Naive thymus-derived CD4-positive, alpha-beta T cell (primary cell): ENCODE measurements at places on chromosomes 1 and 21. TPM values are rescaled to one million over a fixed set of nuclear protein-coding genes. Genes with fewer than 3 reads are reported as not detected.

GRCh38 chr1:103266036-103266435 is 157.7 kb upstream of the COL11A1 start:
- no peaks in the 10 kb centered on the region for H3K27me3 ChIP-seq
- no peaks in the 10 kb centered on the region for H3K4me1 ChIP-seq
- DNase-seq = no peak
- no peak overlapping the region for H3K4me3 ChIP-seq
- no peak overlapping the region for H3K27ac ChIP-seq

- peaks cover 3% of the 10 kb centered on the region for H3K27me3 ChIP-seq
- no peaks in the 10 kb centered on the region for H3K36me3 ChIP-seq
- DNase-seq = no peak
Measured at GRCh38 chr1:78088486-78088885, 42.7 kb downstream of the GIPC2 start.

DNA sequence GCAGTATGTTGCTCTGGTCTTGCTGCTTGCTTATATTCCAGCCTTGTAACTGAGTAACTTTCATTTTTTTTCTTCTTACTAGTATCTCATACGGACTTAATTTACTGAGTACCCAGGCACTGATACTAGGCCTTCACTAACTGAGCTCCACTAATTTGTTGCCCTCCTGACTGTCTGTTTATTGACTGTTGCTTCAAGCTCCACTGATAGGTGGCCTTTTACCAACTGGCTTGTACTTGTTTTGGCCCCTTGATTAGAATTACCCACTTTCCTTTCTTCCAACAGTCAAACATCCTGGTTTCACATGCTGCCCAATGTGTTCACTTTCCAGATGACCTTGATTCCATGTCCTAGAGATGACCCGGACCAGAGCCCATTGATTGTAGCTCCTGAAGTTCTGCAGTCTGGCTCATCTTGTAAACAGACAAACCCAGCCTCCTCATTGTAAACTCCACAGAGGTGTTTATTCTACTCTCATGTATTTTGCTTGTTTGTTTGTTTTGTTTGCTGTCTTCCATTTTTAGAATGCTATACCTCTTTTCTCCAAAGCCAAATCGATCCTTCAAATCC is 27.7 kb downstream of the RGS1 start:
- H3K27me3 ChIP-seq = no peaks in the 10 kb centered on the region
- no peak overlapping the region for H3K27ac ChIP-seq
- no peak for DNase-seq
- no peaks in the 10 kb centered on the region for H3K4me1 ChIP-seq

DNA sequence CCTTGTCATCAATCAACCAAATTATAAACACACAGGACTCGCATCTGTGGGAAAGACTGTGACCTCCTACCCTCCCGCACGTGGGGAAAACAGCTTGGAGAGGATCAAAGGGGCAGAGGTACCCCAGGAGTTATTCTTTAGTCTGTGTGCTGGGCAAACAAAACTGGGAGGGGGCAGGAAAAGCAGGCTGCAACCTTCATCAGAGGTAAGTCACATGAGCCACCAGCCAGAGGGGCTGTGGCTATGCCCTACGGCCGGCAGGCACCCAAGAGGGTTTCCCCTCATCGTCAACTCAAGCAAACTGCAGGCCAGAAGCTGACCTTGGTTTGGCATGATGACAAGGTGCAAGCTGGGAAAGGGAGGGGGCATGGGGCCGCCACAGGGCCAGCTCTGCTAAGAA is 12.5 kb downstream of the SMIM12 start:
- no peak overlapping the region for H3K27ac ChIP-seq
- no peaks in the 10 kb centered on the region for H3K36me3 ChIP-seq
- H3K4me1 ChIP-seq = no peaks in the 10 kb centered on the region
- no peaks in the 10 kb centered on the region for H3K27me3 ChIP-seq
- DNase-seq = no peak

DNA sequence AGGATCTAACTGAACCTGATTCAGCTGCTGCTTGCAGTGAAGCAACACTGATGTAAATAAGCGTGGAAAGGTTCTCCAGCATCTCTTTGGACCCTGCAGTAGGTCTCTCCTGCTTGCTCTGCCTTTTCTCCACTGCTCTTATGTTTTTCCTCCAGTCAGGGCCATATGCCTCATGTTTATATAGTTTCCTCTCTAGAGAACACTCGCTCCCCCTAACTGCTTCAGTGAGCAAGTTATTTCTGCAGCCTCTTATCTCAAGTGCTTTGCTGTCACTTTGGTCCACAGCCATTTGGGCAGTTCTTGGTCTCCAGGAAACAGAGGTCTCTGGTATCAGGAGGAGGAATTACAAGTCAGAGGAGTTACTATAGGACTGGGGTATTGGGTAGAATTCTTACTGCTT is 5.3 kb downstream of the PRUNE1 start:
- no peaks in the 10 kb centered on the region for H3K27me3 ChIP-seq
- no peaks in the 10 kb centered on the region for H3K36me3 ChIP-seq
- H3K27ac ChIP-seq = no peak overlapping the region
- H3K4me1 ChIP-seq = peaks cover 13% of the 10 kb centered on the region

Gene KCNJ9
- not detected for total RNA-seq

DNA sequence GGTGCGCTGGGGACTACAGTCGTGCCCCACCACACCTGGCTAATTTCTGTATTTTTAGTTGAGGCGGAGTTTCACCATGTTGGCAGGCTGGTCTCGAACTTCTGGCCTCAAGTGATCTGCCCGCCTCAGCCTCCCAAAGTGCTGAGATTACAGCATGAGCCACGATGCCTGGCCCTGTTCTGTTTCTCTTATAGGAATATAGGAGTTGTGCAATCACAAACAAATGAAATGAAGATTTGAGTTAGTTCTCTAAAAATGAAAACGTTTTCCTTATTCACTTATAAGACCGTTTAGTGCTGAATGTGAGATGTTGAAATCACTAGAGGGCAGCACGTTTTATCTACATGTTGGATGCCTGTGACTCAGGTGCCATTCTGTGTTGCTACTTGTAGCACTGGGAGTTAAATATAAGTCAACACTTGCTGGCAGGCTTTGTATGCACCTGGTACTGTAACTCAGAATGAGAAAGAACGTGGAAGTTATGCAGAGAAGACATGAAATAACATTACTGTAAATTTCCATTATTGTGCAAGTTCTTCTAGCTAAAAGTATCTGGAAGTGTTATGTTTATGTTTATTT is 45.8 kb downstream of the MIGA1 start:
- no peaks in the 10 kb centered on the region for H3K27me3 ChIP-seq
- H3K36me3 ChIP-seq = peaks cover 28% of the 10 kb centered on the region
- no peak overlapping the region for H3K4me3 ChIP-seq
- H3K4me1 ChIP-seq = no peaks in the 10 kb centered on the region
- no peak for DNase-seq

Gene CYP4X1
- not detected for total RNA-seq
